Stimulated activated CD8-positive, alpha-beta memory T cell treated with anti-CD3 and anti-CD28 coated beads, Interleukin-12 subunit alpha, Interleukin-12 subunit beta, amount 100 ng/mL, for 4 hours (primary cell): ENCODE measurements at places on chromosomes 16 and 17.

GRCh38 chr17:11996722-11997146, 541 bp downstream of the ZNF18 start:
- no peak for DNase-seq

DNA sequence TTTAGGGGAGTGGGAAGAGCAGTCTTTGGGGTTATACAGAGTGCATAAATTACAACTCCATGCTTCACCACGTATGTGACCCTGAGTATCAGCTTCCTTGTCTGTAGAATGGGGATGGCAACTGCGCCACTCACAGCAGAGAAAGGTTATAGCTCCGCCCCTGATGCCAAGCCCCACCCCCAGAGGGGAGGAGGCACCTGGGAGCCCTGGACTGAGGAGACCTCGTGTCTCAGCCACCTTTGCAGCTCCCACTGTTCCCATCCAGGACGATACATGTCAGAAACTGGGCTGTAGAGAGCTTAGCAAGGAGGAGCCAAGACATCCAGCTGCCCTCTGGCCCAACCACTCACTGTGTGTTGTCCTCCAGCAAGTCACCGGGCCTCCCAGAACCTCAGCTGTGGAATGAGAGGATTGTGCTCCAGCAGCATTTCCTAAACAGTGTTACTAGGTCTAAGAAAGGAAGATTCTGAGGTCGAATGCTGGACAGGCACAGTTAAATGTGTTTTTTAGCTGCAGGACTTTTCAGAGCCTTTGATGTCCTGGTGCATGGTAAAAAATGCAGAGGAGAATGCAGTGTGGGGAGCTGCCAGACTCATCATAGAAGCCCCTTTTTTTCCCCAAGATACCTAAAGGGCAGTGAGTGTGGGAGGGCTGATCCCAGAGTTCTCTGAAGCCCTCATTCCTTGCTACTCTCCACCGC, 49.4 kb downstream of the BEAN1 start:
- DNase-seq: no peak

GRCh38 chr17:55286681-55287589, 22.2 kb downstream of the HLF start:
- no peak for DNase-seq

GRCh38 chr17:15392326-15392741, 50.9 kb upstream of the TEKT3 start:
- no peak for DNase-seq

DNA sequence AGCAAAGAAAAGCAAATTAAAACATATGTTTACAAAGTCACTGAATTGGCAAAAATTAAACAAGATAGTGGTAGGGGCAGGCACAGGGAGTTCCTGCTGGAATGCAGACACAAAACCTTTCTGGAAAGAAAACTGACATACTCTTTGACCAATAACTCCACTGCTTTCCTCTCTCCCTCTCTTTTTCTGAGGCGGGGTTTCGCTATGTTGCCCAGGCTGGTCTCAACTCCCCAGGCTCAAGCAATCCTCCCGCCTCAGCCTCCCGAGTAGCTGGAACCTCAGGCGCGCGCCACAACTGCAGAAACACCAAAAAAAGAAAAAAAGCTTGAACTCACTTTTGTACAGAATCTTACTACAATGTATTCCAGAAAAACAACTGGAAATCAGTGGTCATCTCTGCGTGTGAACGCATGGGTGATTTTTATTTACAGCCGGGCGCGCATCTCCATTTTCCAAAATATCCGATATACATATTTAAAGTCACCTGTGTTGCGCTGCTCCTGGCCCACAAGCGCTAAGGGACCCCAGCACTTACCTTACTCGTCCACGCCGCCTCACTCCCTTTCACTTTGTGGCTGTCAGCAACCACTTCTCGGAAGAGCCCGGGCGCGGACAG, 480 bp downstream of the TXNL4B start:
- no peak for DNase-seq

DNA sequence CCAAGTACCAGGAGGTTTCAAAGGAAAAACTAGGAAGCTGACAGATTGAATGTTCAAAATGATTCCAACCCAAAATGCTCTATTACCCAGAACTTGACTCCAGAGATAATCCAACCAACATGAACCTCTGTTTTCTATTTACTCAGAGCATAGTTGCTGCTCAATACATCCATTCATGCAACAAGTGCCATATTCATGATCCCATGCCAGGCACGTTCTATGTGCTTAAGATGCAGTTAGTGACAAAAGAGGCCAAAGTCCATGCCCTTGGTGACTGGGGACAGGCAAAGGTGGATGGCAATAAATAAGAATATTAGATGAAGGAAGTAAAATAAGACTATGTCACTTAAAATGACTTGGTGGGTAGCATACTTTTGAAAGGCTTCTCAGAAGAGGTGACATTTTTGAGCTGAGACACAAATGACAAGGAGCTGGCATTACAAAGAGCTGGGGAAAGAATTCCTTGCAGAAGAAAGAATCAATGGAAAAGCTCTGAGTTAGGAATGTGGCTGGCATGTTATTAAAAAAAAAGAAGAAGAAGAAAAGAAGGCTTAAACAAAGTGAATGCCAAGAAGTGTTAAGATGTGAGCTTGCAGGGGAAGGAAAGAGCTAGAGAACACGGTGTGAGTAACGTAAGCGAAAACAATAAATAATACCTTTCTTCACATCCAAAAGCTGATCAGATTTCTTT, 34.5 kb downstream of the TOX3 start:
- no peak for DNase-seq
